ENCODE measurements at places on chromosomes 6 and 20.

GRCh38 chr20:33463332-33464101, 20.0 kb upstream of the SNTA1 start:
- DNase-seq: no peak

GRCh38 chr6:134626086-134626485, 308.2 kb upstream of the SGK1 start:
- DNase-seq: no peak

- DNase-seq: no peak
Measured at GRCh38 chr20:48181261-48181935, 396.1 kb upstream of the SULF2 start.

GRCh38 chr20:10390709-10391108, 43.3 kb downstream of the MKKS start:
- no peak for DNase-seq

- DNase-seq: no peak
Measured at GRCh38 chr6:22334778-22335177, 37.9 kb upstream of the PRL start.

DNA sequence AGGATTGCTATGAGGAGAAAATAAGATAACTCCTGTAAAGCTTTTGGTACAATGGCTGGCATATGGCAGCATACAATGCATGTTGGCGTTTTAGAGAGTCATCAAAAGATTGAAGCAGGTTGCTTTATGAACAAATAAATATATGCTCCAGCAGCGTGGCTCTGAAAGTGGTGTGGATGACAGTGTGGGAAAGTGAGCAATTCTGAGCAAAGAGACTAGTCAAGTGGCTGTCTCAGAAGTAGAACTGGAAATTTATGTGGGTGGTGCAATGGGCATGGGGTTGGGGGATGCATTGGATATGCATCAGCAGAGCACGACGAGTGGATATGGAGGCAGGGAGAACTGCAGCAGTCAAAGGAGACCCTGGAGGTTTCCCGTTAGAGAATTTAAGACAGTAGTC, 66.2 kb upstream of the PHACTR2 start:
- no peak for DNase-seq

DNA sequence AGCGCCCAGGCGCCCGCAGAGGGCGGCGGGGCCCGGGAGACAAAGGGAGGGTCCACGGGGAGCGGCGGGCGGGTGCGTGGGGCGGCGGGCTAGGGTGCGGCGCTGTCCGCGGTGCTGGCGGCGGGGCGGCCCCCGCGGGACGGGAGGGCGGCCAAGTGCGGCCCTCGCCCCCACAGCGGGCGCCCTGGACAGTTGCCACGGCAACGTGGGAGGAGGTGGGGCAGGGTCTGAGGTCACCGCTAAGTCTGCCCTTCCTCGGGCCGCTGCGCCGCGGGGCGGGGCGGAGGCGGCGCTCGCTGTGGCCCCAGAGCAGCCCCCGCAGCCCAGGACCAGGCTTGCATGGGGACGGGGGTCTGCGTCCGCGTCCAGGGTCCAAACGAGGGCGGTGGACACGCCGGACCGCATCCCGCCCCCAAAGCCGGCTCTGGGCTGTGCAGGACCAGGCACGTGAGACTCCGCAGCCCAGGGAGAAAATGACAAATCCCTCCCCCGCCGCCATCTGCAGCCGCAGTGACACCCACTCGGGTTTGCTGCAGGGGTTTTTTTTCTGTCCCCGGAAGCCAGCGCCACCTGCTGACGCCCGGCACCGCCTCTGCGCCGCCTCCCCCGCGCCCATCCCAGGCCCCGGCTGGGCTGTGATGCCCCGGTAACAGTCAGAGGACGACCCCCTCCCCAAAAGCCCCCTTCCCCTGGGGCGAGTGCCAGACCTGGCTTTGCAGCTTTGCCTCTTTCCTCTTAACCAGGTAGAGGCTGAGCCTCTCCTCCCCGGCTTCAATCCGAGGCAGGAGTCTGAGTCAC, 36.8 kb downstream of the YTHDF1 start:
- DNase-seq: peak; percentile 72

GRCh38 chr6:68652117-68652536, 17.0 kb downstream of the ADGRB3 start:
- DNase-seq: no peak

DNA sequence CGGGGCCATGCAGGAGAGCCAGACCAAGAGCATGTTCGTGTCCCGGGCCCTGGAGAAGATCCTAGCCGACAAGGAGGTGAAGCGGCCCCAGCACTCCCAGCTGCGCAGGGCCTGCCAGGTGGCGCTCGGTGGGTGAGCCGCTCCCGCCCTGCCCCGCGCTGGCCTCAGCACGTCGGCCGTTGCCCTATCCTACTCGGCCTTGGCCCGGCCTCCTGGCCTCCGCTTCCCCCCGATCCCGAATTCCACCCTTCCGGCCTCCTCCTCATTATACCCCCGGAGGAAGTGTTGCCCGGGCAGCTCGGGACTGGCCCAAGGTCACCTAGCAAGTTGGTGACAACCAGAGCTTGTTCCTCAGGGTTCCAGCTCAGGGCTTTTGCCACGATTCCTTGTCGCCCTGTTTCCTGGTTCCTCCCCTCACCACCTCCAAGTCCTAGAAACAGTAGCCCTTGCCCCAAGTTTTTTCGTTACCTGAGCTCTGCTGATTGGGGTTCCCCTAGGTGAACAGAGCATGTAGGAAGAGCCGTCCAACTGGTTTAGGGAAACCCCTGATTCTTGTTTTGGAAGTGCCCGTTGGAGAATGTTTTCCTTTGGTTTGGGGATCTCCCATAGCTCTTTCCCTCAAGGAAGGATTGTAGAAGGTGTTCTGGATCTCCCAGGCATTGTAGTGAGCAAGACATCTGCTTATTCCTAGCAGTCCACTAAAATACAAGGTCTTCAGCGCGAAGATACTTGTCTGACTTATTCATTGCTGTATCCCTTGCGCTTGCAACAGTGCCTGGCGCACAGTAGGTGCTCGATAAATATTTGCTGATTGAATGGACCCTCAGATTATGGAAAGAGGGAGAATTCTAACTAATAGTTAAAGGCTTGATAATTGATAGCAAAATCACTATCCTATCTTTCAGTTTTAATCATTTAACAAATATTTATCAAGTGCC, 641 bp downstream of the ARFGEF2 start:
- no peak for DNase-seq

GRCh38 chr6:63426844-63427243, 107.1 kb upstream of the LGSN start:
- DNase-seq: no peak

GRCh38 chr6:12957321-12958051, 240.9 kb downstream of the PHACTR1 start:
- DNase-seq: no peak

GRCh38 chr20:25195014-25195961, at the start of gene ENTPD6:
Gene ENTPD6, plus strand, starts transcription at chr20:25195712. Its CDS starts 10,825 bp downstream, at chr20:25206537.
- DNase-seq: peak; percentile 95

- DNase-seq: no peak
Measured at GRCh38 chr20:17841751-17842215, 126.8 kb downstream of the SNX5 start.

DNA sequence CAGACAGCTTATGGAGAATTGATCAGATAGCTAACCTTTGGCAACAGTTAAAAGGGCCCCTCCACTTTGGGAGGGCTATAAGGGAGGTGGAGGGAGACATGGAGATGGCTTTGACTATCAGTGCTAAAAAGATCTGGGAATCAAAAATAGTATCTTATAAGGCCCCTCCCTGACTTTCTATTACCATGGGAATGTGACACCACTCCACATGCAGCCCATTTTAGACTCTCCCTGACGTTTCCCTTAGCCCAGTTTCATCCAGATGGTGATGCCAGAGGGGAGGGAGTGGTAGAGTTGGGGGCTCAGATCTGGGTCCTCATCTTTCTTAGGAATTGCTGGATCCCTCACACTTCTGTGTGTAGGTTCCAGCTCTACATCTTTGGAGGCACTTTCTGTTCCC, 200.0 kb upstream of the DTNBP1 start:
- DNase-seq: no peak

DNA sequence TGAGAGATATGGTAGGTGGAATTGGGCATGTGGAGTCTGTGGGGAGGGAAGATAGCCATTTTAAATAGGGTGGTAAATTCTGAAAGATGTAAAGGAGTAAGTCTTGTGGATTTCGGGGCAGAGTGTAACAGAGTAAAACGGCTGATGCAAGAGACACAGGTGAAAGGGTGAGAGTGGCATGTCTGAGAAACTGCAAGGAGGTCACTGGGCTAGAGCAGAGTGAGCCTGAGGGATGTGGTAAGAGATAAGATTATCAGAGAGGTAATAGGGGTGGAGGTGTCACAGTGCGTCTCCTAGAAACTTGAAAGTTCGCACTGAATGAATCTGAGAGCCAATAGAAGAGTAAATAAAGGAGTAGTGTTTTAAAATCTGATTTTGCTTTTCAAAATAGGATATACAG, 308.1 kb downstream of the EPM2A start:
- DNase-seq: no peak

DNA sequence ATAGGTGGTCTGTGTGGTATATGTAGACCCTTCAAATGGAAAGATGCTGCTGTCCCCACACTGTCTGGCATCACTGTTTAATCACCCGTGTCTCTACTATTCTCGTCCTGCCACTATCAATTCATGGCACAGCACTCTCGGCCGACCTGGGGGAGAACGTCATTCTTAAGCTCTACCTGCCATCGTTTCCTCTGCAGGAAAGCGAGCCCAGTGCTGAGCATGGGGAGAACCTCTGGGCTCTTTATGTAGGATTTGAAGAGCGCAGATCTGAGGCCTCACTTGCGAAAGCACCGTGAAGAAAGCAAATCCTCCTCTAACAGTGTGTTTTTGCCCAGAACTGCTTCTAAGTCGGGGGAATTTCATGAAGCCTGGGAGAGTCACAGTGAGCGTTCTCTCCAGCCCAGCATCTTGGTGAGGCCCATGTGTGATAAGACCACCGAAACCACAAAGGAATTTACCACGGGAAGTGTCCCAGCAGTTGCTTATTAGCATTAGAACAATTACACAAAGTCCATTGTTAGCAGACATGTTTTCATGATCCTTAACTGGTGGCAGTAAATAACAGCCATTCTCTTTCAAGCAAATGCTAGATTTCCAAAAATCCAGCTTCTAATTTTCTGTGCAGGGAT, 124.3 kb downstream of the SCML4 start:
- no peak for DNase-seq

GRCh38 chr6:63558278-63558677, 14.0 kb upstream of the LOC128125822 start:
- no peak for DNase-seq

GRCh38 chr20:55009066-55009465, 533.7 kb downstream of the DOK5 start:
- no peak for DNase-seq

DNA sequence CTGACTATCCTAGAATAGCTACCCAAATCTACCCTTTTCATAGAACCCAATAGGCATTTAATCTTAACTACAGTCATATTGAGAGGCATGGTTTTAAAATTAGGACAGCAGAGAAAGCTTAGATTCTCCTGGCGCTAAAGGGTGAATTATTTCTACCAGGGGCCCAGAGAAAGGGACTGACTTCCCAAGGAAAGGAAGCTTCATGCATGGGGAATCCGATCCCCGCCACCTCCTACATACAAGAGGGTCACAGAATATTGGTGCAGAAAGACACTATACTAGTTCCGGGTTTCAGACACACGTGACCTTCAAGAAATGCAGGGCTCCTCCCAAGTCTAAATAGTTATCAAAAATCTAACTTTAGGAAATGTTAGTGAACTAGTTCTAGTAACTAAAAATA, 130.9 kb downstream of the PRKN start:
- DNase-seq: no peak

DNA sequence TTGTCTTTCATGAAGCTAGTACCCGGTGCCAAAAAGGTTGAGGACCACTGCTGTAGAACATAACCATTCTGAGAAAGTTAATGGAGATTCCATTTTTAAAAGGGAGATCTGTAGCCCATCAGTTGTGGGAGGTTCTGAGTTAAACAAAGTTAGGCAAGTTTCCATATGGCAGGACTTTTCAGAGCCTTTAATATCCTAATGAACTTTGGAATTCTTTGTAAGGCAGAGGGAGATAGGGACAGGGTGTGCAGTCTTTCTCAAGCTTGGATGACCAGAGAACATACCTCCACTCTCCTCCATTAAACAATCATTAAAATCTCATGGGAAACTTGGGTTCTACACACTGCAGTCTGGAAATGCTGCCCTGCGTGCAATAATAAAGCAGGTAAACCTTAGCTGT, 14.8 kb downstream of the ADGRF4 start:
- no peak for DNase-seq

- DNase-seq: no peak
Measured at GRCh38 chr20:11266571-11266970, 592.8 kb upstream of the JAG1 start.

DNA sequence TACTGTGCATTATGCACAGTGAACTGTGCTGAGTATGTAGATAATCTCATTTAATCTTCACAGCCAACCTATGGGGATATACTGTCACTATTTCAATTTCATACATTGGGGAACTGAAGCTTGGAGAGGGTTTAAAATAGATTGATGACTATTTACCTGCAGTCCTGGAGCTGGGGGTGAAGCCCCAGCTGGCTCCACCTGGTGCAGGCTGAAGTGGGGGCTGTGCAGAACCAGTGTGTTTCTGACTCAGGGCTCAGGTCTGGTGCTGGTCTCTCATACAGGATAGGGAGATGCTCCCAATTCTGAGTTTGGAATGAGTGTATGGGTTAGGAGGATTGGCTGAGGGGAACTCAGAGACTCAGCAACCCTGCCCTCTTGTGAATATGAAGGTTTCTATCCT, 176.1 kb upstream of the CEP162 start:
- DNase-seq: peak; percentile 55

DNA sequence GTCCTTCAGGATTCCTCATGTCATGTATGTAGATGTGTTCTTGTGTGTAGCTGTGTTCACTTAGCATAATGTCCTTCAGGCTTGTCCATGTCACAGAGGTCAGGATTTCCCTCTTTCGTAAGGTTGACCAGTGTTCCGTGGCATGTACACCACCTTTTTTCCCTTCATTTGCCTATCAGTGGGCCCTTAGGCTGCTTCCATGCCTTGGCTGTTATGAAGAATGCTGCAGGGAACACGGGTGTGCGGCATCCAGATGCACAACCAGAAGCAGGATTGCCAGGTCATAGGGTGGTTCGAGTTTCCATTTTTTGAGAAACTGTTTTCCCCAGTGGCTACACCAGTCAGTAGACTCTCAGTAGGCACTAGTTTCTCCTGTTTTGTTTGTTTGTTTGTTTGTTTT, 29.2 kb downstream of the SYNDIG1 start:
- DNase-seq: no peak

- no peak for DNase-seq
Measured at GRCh38 chr20:10316582-10316981, 98.0 kb downstream of the SNAP25 start.
